Natural killer cell (primary cell): ENCODE measurements at places on chromosomes 5 and 9.

DNA sequence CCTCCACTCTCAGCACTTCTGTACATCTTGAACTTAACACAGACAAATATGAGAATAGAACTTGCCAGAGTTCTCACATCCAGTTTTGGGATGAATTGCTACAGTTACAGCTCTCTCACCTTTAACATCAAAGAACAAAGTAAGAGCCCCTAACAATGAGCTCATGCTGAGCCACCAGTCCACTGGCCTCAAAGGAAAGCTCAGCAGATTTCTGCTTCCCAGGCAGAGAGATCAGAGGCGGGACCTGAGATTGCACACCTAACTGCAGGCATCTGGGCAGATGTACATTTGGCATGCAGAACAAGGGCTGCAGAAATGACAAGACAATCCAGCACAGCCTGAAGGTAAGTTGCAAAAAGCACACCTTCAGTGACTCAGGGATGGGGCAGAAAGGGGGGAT, 300.9 kb downstream of the MRPS30 start:
- no peak for DNase-seq

- no peak for DNase-seq
Observed at GRCh38 chr9:109421026-109421970, 76.8 kb downstream of the PTPN3 start.

DNA sequence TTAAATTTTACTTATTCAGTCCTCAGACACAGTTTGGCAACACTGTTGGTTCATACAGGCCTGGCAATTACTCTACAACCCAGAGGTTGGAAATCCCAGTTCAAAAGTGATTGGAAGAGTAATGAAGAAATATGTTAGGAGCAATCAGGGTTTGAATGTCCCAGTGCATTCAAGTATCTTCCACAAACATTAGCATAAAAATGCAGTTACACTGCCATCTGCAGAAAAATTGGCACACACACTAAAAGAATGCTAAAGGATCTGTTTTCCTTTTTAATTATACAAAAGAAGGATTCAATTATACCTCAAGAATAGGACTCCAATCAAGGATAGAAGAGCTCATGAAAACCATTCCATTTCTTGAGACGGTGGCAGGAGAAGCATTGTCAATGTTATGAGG, 130.2 kb downstream of the DNAH5 start:
- no peak for DNase-seq

DNA sequence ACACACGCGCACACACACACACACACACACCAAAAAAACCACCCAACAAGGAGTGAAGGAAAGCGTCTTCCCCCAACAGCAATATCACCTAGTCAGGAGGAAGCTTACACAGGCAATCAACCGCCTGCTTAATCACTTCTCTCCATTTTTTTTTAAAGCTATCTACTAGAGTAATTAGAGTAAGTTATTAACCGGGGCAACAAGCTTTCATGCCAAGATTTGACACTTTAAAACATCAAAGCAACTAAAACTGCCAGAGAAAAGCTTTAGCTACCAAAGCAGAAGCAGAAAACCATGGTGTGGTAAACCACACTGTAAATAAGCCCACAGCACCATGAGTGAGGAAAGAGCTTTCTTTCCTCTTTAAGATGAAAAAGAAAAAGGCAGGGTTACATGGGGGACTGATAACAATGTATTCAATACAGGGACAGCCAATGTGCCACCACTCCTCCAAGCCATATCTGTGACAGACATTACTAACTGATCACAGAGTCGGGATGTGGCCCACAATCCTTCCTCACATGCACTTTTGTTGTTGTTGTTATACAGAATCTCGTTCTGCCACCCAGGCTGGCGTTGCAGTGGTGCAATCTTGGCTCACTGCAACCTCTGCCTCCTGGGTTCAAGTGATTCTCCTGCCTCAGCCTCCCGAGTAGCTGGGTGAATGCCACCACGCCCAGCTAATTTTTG, 282.1 kb downstream of the CRB2 start:
- no peak for DNase-seq

- DNase-seq: no peak
Observed at GRCh38 chr5:73121119-73121463, 716 bp downstream of the TMEM171 start.

GRCh38 chr5:139091439-139092156, 106.6 kb downstream of the SIL1 start:
- DNase-seq: no peak

- DNase-seq: no peak
Observed at GRCh38 chr9:135533113-135533512, 11.9 kb downstream of the LCN1 start.

GRCh38 chr5:78974011-78974410, 11.1 kb downstream of the ARSB start:
- DNase-seq: no peak

- no peak for DNase-seq
Observed at GRCh38 chr5:141935538-141935937, 11.9 kb downstream of the DELE1 start.

DNA sequence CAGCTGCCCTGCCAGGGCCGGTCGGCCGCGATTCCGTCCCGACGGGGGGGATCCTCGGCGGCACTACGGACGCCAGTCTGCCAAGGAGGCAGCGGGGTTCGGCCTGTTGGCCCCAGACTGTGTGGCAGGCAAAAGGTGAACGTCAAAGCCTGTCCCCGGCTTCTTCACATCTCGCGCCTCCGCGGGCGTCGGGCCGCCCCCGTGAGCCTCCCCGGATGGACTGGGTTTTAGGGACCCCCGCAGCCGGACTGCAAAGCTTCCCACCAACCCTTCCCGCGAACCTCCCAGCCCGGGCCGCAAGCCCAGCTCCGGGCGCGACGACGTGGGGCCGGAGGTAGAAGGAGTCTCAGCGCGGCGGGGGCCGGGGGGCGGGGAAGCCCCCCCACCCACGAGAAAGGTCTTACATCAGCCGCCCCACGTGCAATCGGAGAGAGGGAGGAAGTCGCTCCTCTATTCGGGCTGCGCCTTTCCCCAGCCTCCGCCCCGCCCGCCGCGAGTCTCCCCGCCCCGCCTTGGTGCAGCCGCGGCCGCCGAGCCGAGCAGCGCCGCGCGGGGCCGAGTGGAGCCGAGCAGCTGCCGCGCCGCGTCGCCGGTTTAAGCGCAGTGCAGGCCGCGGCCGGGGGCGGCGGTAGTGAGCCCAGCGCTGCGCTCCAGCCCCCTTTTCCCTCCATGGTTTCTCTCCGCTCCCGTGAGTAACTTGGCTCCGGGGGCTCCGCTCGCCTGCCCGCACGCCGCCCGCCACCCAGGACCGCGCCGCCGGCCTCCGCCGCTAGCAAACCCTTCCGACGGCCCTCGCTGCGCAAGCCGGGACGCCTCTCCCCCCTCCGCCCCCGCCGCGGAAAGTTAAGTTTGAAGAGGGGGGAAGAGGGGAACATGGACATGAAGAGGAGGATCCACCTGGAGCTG, at the start of gene ANP32B:
ANP32B (plus strand) TSS at position 659 of the 906 bp plus-strand sequence; CDS start at position 874, 215 bp downstream.
- DNase-seq: peak; percentile 91

DNA sequence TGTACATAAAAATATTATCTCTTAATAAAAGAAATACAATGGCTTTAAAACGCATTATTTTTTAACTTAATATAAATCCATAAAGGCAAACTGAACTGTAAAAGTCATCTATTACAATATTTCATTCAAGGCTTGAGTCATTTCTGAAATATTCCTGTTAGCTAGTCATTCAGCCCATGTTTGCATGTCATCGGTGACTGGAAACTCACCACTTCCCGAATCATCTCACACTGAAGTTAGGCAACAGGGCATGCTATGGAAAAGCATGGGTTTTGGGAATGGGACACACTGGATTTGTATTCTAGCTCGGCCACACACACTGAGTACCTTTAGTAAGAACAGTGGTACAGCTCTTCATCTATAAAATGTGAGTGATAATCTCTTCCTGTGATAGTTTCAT, 691.1 kb upstream of the C9orf72 start:
- DNase-seq: no peak

DNA sequence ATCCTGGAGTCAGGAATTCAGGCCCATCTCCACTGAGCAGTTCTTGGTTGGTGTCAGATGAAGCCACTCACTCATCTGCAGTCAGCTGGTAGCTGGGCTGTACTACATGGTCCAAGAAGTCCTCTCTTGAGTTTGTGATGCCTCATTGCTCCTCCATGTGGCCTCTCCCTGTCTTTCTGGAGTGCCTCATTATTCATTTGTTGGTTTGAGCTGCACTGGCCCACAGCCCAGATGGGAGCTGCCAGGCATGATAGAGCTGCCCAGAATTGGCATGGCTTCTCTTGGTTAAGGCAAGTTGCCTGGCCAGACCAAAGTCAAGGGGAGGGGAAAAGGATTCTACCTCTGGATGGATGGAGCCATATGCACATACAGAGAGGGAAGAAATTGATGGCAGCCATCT, 8.0 kb downstream of the PTCD2 start:
- DNase-seq: no peak

GRCh38 chr5:127875235-127876021, 172.2 kb downstream of the CCDC192 start:
- peak; percentile 49 for DNase-seq

- DNase-seq: no peak
Observed at GRCh38 chr9:2645569-2645968, 24.0 kb downstream of the VLDLR start.

DNA sequence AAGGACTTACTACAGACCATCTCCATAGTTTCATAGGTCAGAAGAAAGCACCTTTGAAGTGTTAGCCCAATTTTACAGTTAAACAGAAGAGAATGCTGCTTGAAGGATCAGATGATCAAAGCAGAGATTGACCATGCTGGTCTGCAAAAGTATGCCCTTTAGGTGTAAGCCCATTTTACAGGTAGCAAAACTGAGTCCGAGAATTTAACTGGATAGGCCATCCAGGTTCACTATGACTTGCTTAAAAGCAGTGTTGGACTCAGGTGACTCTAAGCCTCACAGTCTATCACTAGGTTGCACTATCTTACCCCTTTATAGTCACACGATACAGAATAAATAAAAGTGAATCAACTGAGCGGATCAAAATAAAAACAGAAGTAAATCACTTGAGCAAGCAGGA, 212.7 kb downstream of the DCP2 start:
- DNase-seq: no peak

DNA sequence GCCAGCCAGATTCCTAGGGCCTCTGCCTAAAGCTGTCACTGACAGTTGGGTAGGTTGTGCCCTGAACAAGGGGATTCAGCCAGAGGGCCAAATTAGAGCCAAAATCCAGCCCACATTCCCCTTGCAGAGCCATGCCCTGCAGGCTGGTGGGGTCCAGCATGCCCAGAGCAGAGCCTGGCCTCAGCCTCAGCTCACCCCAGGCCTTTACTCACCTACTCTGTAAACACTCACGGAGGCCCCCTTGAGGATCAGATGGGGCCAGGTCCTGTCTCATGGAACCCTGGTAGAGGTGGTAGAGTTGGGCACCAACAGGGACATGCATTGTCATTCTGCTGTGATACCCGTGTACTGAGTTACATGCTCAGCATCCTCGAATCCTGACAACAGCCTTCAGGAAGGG, 74.9 kb downstream of the LMX1B start:
- no peak for DNase-seq

DNA sequence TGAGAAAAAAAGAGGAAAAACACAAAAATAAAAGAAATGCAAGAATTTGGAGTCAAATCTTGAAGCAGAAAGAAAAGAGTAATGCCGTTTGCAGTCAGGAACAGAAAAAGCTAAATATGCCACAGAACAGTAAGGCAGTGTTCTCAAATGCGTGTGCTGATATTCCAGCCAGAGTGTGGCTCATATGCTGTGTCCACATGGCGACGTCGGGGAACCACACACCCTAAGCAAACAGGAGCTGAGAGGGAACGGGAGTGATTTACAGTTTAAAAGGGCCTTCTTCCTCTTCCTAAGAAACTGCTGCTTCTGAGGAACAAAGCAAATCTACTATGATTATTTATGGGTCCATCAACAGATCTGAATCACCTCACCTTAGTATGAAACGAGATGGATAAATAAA, 42.7 kb downstream of the DDX31 start:
- DNase-seq: no peak

GRCh38 chr5:87231037-87231808, 36.5 kb upstream of the RASA1 start:
- peak; percentile 22 for DNase-seq

DNA sequence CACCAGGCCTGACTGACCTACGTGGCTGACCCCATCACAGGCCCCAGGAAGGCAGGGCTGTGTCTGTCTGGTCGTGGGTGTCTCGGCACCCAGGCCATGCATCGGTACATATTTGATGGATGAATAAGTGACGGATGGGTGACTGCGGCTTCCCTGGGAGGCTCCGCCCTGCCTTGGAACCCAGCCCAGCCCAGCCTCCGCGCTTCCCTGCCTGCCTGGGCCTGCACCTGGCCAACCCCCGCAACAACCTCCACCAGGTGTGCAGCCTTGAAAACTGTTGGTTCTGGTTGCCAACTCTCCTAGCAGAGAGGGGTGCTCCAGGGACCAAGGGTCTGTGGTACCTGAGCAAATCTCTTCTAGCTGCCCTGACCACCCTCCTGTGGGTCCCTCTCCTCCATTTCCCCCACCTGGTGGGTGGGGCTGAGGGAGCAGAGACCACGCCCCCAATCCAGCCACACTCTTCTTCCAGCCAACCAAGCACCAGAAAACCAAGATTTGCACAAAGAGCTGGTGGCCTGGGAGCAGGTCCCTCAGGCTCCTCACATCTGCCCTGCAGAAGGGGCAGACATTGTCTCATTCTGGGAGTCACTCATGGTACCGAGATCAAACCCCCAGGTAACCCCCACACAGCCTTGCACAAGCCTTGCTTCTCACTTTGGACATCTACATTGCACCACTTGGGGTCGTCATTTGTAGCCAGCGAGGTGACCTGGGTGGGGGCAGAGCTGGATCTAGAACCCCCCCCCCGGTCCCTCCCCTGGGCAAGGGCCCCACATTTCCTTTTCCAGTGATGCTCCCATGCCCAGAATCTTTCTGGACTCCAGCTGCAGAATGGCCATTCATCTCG, 100.6 kb upstream of the IER5L start:
- no peak for DNase-seq

DNA sequence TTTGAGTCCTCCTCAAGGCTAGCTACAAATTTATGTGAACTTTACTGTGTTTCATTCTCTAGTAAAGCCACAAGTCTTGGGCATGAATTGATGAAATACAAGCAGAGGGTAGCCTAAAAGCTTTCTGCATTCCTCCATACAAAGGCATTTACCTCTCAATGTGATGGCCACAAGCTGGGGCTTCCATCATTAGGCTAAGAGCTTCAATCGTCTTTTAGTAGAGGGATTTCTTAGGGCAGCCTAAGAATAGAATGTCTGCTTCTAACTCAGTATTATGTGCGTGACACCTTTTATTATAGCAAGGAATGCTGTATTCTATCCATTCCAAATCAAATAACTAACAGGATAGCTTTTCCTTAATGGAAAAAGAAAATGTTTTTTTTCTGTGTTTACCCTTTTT, 3.7 kb downstream of the PLAC8L1 start:
- DNase-seq: no peak
